ENCODE measurements at places on chromosomes 11 and 22. TPM values are rescaled to one million over a fixed set of nuclear protein-coding genes. Genes with fewer than 3 reads are reported as not detected.
A peak's percentile ranks its signal among the peaks of the same experiment; 100 is the strongest.

GRCh38 chr22:27660306-27660705 lies 141.2 kb downstream of the MN1 start:
- peaks cover 13% of the 10 kb centered on the region for H3K4me1 ChIP-seq
- H3K27ac ChIP-seq, result no peak overlapping the region
- H3K27me3 ChIP-seq, result no peaks in the 10 kb centered on the region

- peak overlapping the region; percentile 46 for H3K27ac ChIP-seq
- H3K27me3 ChIP-seq, result no peaks in the 10 kb centered on the region
- no peaks in the 10 kb centered on the region for H3K36me3 ChIP-seq
- peaks cover 16% of the 10 kb centered on the region for H3K4me1 ChIP-seq
These were observed 46.2 kb downstream of the BLID start for GRCh38 chr11:122069707-122070360.

- no peak for DNase-seq
- no peaks in the 10 kb centered on the region for H3K36me3 ChIP-seq
- H3K27me3 ChIP-seq, result no peaks in the 10 kb centered on the region
- H3K27ac ChIP-seq, result no peak overlapping the region
- H3K4me1 ChIP-seq, result no peaks in the 10 kb centered on the region
These were observed 5.6 kb upstream of the MUC6 start for GRCh38 chr11:1041936-1042608.

DNA sequence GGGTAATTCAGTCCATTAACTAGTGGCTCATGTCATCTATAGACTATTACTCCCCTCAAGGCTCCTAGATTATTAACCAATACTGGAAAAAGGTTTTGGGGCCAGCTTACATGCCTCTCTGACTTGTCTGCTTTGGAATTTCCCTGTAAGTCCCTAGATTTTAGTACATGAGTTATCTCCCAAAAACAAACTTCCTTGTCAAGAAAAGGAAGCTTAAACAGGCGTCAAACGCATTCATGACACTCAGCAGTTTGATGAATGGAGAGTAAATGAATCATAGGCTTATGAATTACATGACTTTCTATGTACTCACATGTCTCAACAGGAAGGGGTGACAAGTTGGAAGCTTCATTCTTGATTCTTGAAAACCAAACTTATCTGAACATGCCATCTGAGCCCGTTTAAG lies 70.8 kb downstream of the BLID start:
- H3K4me1 ChIP-seq, result no peaks in the 10 kb centered on the region
- no peak overlapping the region for H3K4me3 ChIP-seq
- no peak for DNase-seq
- H3K36me3 ChIP-seq, result no peaks in the 10 kb centered on the region
- no peaks in the 10 kb centered on the region for H3K27me3 ChIP-seq

- H3K36me3 ChIP-seq, result no peaks in the 10 kb centered on the region
- peaks cover 5% of the 10 kb centered on the region for H3K27me3 ChIP-seq
- H3K4me1 ChIP-seq, result no peaks in the 10 kb centered on the region
These were observed 31.7 kb downstream of the FAM181B start for GRCh38 chr11:82701847-82702520.

GRCh38 chr22:47589271-47590250 lies 827.1 kb downstream of the TBC1D22A start:
- H3K27me3 ChIP-seq, result no peaks in the 10 kb centered on the region
- no peaks in the 10 kb centered on the region for H3K36me3 ChIP-seq
- no peak for DNase-seq
- no peaks in the 10 kb centered on the region for H3K4me1 ChIP-seq
- no peak overlapping the region for H3K4me3 ChIP-seq
- no peak overlapping the region for H3K27ac ChIP-seq

- DNase-seq, result no peak
- H3K27ac ChIP-seq, result no peak overlapping the region
- no peaks in the 10 kb centered on the region for H3K4me1 ChIP-seq
- H3K27me3 ChIP-seq, result no peaks in the 10 kb centered on the region
- H3K4me3 ChIP-seq, result no peak overlapping the region
These were observed 23.4 kb upstream of the WNT7B start for GRCh38 chr22:46000081-46001027.

- no peaks in the 10 kb centered on the region for H3K4me1 ChIP-seq
- H3K4me3 ChIP-seq, result no peak overlapping the region
- no peak overlapping the region for H3K27ac ChIP-seq
- no peak for DNase-seq
- no peaks in the 10 kb centered on the region for H3K36me3 ChIP-seq
- H3K27me3 ChIP-seq, result no peaks in the 10 kb centered on the region
These were observed 41.7 kb downstream of the EXPH5 start for GRCh38 chr11:108551651-108552462.

DNA sequence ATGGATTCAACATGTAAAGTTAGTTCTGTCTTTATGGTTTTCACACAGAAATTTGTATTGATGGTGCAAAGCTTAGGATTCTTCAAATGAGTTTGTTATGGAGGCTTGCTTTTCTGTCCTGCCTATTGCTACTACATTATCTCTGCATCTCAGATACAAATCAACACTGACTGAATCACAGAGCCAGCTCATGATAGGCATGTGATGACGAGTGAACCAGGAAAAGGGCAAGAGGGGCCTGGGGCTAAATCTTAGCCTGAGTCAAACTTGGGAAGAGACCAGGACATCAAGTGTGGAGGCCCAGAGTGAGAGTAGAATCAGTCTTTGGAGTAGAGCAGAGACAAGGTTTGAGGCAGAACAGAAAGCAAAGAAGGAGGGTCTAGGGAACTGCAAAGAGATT lies 107.1 kb upstream of the CD44 start:
- H3K4me3 ChIP-seq, result no peak overlapping the region
- no peaks in the 10 kb centered on the region for H3K36me3 ChIP-seq
- H3K4me1 ChIP-seq, result peaks cover 8% of the 10 kb centered on the region
- H3K27me3 ChIP-seq, result no peaks in the 10 kb centered on the region
- no peak for DNase-seq
- H3K27ac ChIP-seq, result no peak overlapping the region

DNA sequence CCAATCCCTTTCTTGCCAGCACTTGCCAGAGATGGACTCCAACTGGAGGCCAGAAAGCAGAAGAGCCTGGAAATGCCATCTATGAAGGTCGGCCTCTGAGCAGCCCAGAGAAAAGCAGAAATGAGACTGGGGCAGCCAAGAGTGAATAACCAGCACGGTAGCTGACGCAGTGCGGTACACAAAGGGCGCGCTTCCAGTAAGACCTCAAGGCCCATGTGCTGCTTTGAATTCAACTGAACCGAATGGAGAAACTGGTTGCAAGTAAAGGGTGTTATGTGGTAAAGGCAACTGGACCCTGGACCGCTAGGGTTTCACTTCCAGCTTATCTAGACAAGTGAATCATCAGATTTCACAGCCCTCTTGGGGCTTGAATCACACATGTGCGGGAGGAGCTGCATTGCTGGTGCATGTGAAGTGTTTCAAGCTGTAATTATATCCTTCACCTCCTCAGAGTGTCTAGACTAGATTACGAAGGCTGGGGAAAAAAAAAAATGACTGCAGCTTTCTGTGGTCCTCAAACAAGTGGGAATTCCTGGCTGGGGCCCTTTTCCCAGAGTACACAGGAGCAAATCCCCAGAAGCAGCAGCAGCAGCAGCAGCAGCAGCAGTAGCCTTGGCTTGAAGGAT lies 128.9 kb downstream of the CCDC34 start:
- DNase-seq, result peak; percentile 38
- H3K4me1 ChIP-seq, result peaks cover 8% of the 10 kb centered on the region
- H3K27ac ChIP-seq, result peak overlapping the region; percentile 24
- no peak overlapping the region for H3K4me3 ChIP-seq

The KRTAP5-11 gene
- not detected for total RNA-seq

The TRIM49 gene
- total RNA-seq, result not detected

The HBG2 gene
- not detected for total RNA-seq

The MS4A7 gene
- 57.9 TPM for total RNA-seq

The HPS4 gene
- total RNA-seq, result 32.7 TPM

The DAGLA gene
- total RNA-seq, result 2.7 TPM

The APOL4 gene
- 1.2 TPM for total RNA-seq

The GNAZ gene
- 19.2 TPM for total RNA-seq

The TBX1 gene
- total RNA-seq, result 0.42 TPM

All from tibial nerve (tissue), 4 donors.